Kidney capillary endothelial cell (primary cell): ENCODE measurements at places on chromosomes 13 and 19.

- DNase-seq: no peak
These were observed 8.6 kb upstream of the BCAT2 start for GRCh38 chr19:48819366-48819816.

GRCh38 chr13:50884265-50884664 lies 25.3 kb upstream of the RNASEH2B start:
- no peak for DNase-seq

DNA sequence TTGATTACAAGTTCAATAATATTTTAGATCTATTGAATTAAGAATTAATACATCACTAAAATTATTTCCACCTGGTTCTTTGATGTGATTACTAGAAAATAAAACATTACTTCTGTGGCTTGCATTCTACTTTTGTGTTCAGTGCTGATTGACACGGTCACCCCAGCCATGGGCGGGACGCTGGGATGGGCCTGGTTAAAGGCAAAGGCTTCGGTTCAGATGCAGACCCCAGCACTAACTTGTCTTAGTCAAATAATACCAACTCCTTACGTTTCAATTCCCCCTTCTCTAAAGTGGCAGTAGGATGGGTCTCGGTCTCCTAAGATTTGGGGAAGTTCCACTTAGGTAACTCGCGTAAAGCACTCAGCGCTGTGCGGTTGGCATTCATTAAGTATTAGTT lies 144.9 kb downstream of the URI1 start:
- no peak for DNase-seq

DNA sequence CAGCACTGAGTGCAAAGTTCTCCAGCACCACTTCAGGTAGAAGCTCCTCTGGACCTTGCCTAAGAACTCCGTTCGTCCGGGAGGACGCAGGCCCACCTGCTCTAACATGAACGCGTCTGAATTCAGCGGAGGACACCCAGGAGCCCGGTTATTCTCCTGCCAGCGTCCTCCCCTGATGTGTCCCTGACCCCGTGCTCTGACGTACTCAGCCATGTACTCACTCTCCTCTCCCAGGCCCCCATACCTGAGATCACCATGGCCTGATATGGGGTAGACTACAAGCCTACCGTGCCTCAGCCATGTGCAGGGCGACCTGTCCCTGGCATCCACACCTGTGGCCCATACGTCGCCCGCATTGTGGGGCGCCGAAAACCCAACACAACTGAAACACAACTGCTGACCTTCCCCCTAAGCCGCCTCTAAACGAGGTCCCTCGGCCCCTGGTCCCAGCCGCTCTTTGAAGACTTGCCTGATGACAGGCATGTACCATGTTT lies 744 bp upstream of the ZNF584 start:
- DNase-seq: no peak

- DNase-seq: no peak
These were observed 50.7 kb downstream of the B3GLCT start for GRCh38 chr13:31250435-31250834.

DNA sequence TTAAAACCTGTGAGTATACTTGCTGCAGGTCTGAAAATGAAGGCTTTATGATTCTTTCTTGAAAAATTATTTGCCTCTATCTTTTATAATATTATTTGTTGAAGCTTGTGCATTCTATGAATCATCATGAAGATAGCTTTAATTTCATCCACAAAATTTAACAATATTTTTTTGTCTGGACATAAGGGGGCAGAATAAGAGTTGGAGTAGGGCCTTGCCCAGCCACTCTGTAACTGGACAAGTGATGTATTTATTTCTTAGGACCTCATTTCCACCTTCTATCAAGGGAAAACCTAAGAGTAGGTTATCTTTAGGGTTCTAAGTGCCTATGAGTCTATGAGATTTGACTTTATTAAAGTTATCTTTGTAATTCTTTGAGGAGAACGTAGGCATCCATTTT lies 49.9 kb downstream of the N4BP2L1 start:
- no peak for DNase-seq

- DNase-seq: no peak
These were observed 894.2 kb upstream of the ATXN8OS start for GRCh38 chr13:69213396-69213795.

GRCh38 chr19:33706631-33707030 lies 84.9 kb downstream of the CHST8 start:
- DNase-seq: no peak

- no peak for DNase-seq
These were observed 12.5 kb upstream of the MAP3K10 start for GRCh38 chr19:40178756-40179155.

GRCh38 chr13:74273581-74273980 lies 139.4 kb upstream of the KLF12 start:
- DNase-seq: no peak

DNA sequence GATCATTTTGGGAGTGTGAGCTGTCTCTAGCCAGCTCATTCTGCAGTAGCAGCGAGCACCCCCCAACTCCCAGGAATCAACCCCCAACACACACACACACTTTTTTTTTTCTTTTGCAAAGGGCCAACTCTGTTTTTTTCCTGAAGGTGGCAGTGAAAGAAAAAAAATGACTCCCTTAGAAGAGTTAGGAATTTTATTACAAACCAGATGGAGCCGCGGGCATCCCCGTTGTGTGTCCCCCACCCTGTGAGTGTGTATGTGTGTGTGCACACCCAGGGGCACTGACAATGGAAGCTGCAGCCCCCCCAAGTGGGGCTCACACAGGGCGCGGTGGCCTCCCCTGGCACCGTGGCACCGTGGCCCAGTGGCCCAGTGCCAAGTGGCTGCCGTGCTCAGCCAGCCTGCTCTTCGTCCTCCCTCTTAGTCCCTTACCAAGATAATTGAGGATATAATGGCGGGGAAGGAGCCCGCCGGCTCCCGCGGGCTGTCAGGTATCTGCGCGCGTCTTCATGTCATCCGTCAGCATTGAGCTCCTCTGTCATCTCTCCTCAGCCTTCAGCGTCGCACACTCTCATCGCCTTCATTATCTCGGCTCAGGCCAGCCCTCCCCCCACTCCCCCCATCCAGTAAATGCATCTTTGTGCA lies 314.1 kb downstream of the ZNF536 start:
- no peak for DNase-seq

DNA sequence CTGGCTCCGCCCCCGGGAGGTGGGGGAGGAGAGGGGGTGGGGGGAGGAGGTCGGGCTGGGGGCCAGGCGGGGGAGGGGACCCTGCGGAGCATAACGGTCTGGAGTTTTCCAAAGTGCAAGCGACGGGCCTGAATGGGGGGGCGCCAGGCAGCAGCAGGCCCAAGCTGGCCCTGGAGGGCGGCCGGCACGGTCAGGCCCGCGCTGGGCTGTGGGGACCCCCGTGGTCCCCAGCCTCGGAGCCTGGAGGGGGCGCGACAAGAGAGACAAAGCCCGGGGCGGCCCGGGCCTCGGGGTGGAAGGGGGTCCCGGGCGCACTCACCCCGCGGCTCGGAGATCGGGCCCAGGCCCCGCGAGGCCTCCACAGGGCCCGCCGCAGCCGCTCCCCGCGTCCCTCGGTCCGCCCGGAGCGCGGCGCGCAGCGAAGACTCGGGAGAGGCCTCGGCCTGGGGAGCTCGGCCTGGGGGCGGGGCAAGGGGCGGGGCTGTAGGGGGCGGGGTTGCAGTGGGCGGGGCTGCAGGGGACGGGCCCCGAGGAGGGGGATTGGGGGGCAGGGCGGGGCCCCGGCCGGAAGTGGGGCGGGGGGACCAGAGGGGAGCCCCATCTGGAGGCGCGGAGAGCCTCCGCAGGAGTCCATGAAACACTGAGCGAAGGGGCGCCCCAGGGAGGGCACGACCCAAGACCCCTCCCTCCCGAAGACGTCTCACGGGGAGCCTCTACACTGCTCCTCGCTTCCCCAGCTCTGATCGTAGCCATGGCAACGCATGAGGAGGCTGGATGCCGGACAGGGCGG lies 47.6 kb downstream of the PTPRS start:
- no peak for DNase-seq

DNA sequence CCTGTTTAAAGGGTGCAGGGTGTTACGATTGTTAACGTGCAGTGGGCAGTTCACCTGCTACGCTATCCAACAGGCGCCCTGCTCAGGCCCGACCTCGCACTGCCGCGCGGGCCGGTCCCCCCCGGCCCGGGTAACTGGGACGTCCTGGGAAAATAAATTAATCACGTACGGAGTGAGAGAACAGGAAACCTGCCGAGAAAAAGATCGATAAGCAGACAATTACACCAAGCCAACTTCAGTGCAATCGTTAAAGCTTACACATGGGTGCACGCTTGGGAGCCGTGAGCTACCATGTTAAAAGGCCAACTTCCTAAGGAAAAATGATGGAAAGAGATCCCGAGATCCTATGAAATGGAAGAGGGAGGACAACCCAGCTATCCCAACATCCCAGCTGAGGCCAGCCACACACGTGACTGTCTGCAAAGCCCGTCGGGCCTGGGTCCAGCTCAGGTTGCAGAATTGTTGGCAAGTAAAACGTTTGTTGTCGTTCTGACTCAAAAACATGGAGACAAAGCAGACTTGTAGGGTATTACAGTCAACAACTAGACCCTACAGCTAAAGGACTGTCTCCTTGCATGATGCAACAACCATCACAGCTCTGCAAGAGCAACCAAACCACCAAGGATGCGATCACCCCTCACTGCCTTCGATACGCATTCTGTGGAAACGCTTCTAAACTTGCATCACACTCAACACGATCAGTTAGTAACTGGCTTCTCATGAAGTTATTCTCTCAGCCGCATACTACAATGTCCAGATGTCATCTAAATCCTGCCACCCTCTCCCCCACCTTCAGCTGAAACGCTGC lies 741 bp upstream of the TUBGCP3 start:
- no peak for DNase-seq

DNA sequence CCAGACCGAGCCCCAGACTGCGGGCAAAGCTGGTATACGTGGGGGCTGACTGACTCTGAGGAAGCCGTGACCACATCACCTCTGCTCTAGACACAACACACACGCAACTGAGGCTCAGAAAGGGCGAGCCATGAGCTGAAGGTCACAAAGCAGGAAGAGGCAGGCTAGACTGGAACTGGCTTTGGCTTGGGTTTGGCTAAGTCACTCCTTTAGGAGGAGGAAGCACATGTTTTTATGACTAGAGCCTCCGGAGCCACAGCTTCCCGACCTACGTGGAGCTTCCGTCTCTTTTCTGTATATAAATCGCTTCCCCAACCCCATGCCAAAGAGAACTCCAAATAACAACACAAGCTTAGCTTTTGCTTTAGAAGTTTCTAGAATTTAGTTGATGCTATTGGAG lies 48.0 kb downstream of the RFX2 start:
- peak; percentile 99 for DNase-seq

DNA sequence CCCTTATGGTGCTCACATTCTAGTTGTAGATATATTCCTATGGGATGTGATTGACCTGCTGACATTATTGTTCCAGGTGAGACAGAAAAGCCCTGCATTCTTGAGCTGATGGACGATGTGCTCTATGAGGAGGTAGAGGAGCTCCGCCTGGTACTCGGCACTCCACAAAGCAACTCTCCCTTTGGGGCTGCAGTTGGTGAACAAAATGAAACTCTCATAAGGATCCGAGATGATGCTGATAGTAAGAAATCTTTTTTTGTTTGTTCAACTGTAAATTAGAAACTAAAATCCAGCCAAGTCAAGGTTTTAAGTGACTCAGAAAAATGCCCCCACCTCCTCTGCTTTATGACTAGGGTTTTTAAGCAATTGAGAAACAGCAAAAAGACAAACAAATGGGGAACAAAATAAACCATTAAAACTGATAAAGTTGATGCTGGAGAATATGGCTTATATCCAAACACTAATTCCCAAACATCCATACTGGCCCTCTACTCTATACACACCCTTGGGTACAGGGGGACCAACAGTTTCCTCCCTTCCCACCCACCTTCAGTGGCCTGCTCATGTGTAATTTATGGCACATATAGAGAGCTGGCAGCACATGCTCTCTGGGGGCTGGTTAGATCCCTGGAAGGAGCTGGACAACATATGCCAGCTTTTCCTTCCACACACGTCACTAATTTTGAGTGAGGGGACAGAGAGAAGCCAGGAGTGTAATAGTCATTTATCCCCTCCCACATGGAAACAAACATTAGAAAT lies 139.6 kb downstream of the STOML3 start:
- DNase-seq: no peak

DNA sequence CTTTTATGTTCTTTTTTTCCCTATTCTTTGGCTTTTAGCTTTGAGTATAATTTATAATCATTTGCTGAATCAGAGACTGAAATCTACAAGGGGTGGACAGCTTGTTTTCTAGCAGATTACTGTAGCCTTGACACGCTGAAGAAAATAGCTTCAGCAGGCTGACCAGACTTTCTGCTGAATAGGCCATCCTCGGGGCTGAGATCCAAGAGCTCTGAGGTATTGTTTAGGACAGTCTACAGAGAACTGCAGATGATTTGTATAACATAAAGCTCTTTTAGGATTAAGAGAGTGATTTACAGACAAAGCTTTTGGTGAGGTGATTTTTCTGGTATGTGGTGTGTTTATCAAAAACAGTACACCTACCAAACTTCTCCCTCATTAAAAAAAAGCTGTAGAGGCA lies 16.8 kb downstream of the POLR1D start:
- DNase-seq: no peak

- DNase-seq: no peak
These were observed 148.0 kb downstream of the PRR20E start for GRCh38 chr13:57314897-57315520.

GRCh38 chr13:113537205-113537604 lies 46.7 kb upstream of the DCUN1D2 start:
- DNase-seq: no peak

GRCh38 chr13:70812481-70812880 lies 704.2 kb upstream of the KLHL1 start:
- no peak for DNase-seq

DNA sequence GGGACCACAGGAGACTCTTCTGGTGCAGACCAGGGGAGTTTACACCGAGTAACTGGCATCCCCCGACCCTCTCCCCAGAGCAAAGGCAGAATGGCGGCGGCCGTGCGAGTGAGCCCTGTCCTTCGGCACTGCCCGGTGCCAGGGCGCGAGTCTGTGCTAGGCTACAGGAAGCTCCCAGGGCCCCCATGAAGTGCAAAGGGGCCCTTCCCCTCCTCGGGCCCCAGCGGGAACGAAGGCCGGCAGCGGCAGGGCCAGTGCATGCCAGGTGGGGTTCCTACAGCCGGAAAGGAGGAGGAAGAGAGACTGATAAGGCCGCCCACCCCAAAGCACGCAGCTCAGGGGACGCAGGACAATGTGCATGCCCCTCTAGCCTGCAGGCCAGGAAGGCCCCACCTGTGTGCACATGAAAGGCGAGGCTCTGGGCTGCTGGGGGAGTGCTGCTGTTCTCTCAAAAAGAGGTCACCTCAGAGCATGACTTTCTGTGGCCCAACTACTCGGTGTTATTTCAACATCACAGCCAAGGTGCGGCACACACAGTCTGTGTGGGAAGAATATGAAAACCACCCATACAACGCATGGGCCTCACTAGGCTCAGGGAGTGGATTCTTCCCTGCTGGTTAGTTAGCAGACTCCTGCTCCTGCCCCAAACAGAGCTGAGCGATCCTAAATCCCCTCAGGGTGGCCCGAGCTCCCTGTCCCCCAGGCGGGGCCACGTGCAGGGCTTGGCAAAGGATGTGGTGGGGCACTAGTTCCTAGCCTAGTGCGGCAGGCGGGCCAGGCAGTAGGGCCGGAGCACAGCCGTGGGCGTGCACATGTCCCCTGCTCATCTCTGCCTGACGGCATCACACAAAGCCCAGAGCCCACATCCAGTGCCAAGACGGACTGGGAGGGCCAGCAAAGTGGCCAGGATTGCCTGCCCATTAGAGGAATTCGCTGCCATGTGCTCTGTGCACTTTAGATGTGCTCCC lies 28.4 kb upstream of the TIMM44 start:
- no peak for DNase-seq
